Activated CD4-positive, alpha-beta T cell treated with anti-CD3 and anti-CD28 coated beads for 1 hour (primary cell): ENCODE measurements at places on chromosomes 4 and X.

- DNase-seq, result no peak
These were observed 229.6 kb upstream of the GPR101 start for GRCh38 chrX:137263374-137263773.

- no peak for DNase-seq
These were observed 9.9 kb downstream of the FGG start for GRCh38 chr4:154602404-154603020.

- no peak for DNase-seq
These were observed 53.6 kb downstream of the BLTP1 start for GRCh38 chr4:122205687-122206086.

GRCh38 chr4:7674706-7675105 is 240.0 kb upstream of the PSAPL1 start:
- no peak for DNase-seq

- no peak for DNase-seq
These were observed 544.7 kb upstream of the NDST4 start for GRCh38 chr4:115657991-115658650.

DNA sequence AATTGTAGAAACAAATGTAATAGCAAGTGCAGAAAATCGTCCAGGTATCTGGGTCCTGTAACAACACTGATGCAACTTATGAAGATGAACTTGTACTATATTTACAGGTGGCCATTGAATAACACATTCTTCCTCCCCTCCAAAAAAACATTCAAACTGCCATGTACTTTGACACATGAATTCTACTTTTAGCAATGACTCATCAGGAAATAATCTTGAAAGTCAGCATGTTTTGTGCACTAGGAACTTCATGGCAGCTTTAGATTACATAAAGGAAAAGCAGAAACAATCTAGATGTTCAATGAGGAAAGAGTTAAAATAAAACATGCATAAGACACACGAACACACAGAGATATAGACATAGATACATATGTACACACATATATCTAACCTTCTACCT is 2.5 kb downstream of the PABPC1L2A start:
- DNase-seq, result no peak

GRCh38 chrX:54357414-54358377 is at the start of gene WNK3:
Gene WNK3, minus strand, starts transcription at chrX:54358046.
- DNase-seq, result peak; percentile 27

- DNase-seq, result no peak
These were observed 107.2 kb downstream of the AKAP4 start for GRCh38 chrX:50093625-50094024.

GRCh38 chr4:164070625-164071024 is 576.1 kb downstream of the TMA16 start:
- DNase-seq, result no peak

- no peak for DNase-seq
These were observed 2104.2 kb downstream of the PCDH7 start for GRCh38 chr4:32824336-32824735.

DNA sequence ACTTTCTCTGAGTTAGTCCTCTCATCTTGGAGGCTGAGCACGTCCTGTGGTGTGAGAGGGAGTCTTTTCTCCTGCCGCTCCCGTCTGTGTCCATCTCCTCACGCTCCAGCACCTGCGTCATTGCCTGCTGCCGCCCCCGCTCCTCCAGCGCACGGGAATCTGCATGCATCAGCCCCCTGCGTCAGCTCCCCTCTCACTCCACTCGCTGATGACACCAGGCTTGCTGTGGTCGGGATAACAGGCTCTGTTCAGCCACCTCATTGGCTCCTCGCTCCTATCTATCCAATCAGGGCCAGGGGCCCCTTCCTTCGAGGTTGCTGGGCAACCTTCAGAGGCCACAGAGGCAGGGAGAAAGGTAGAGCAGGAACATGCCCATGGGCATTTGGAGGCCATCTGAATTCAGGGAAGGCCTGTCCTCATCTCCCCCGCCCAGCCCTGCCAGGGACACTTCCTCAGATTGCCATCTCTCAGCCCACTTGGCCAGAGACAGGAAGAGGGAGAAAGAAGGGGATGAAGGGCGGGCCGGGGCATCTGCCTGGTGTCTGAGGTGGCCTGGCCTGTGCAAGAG is 9.3 kb downstream of the ZNF185 start:
- no peak for DNase-seq

DNA sequence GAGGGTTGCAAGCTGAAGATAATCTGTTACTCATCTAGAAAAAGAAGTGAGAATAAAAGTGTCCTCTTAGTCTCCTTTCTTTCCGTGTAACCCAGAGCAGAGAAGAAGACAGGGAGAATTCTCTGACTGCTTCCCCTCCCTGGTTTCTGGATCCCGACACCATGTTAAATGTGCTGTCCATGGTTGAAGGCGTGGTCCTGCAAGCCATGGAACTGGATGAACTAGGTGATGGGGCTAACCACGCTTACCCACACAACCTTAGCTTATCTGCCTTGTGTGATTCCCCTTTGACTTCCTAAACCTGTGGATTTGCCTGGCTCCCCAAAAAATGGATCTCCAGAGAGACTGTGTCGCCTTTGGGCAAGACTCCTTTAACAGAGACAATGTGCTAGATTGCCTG is 907.6 kb downstream of the FSTL5 start:
- no peak for DNase-seq

DNA sequence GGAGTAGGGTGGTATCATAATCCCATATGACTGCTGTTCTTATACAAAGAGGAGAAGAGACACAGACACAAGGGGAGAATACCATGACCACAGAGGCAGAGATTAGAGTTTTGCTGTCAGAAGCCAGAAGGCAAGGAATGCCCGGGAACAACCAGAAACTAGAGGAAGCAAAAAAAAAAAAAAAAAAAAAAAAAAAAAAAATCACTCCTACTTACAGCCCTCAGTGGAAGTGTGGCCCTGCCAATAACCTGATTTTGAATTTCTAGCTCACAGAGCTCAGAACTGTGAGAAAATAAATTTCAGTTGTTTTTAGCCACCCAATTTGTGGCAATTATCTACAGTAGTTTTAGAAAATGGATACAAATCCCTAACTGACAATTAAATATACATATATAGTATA is 30.4 kb upstream of the UBE2NL start:
- no peak for DNase-seq

DNA sequence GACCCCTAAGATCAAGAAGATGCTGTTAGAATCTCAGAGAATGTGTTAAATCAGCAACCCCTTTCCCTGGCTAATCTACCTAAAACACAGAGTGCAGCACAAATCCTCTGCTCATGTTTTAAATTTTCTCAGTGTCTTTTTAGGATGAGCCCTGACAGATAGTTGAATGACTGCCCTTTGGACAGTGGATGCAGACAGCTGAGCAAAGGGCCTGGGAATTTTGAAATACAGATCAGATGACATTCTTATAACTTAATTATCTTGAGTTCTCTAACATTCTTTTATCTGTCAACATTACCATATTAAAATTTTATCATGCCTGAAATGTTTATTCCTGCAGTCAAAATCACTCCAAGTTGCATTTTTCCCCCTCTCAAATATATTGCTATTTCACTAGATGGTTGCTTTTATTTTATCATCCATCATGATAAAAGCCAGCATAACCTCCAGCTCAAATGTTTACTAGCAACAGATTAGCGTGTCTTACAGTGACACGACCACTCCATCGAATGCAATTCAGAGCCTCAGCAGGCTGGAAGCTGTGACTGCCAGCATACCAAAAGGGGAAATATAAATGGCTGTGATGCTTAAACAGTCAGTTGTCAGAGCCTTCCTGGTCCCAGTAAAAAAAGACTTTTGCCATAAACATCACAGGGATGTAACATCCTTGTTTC is 22.8 kb upstream of the ARHGAP24 start:
- DNase-seq, result no peak

GRCh38 chr4:95141361-95141760 is 383.6 kb downstream of the BMPR1B start:
- no peak for DNase-seq

DNA sequence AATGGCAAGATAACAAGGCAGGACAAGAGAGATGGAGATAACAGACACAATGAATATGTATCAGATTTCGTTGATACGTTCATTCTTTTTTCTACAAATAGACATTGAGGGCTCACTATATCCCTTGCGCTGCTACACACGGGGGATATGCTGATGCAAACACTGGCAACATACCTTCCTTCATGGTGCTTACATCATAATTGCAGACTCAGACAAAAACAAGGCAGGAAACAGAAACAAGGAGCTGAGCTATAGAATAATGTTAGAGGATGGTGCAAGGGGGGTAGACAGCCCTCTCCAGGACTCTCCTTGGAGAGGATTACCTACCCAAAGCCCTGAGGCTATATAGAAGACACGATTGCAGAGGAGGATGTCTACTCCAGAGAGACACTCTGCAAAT is 1069.5 kb downstream of the DMD start:
- no peak for DNase-seq

DNA sequence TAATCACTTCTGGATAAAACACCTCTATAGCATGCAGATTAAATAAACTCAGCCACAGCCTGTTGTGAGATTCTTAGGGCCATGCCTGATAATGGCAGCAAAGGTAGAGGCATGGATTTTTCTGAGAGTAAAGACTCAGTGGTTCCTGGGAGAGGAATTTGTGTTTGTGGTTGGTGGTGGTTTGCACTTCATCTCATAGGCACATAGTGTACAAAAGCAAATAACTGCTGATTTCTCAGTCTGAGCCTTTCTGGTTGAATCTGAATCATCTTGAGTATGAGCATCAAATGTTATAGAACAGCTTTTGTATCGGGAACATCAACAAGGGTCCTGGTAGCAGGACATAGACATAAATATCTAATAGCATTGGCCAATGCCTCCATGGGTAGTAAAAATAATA is 274.3 kb downstream of the FRMPD4 start:
- no peak for DNase-seq

- DNase-seq, result no peak
These were observed 43.2 kb downstream of the TMEM144 start for GRCh38 chr4:158253350-158253980.

DNA sequence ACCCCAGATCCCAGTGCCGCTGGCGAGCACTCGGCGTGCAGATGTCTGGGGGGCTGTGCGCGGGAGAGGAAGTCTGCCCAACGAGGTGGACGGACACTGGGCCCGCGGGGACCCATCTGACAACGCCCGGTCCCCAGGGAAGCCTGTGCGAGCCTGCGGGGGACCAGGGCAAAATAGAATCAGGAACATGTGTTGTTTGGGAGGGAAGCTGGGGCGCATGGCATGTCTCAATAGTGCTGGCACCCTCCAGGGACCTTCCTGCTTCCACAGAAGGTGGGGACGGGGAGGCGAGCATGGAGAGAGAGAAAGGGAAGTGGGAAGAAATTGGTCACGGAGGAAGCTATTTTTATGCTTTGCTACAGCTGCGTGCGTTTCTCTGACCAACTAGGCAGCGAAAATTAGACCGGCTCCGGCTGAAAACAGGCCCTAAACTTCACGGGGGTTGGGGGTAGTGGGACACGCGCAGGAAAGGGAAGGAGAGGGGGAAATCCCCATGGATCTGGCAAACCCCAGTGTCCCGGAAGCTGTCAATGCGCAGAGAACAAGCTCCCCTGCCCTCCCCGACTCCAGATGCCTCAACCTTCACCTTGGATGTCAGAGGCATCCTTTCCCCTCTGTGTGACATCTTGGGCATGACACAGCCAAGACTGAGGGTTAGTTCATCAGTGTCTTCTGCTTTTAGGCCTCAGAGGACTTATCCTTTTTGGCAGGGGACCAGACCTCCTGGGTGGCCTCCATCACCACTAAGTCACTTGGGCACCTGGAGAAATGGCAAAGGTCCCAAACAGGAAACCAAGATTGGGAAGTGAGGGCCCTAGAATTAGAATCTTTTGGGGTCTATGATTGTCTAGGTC is 169.8 kb upstream of the BCOR start:
- DNase-seq, result no peak

DNA sequence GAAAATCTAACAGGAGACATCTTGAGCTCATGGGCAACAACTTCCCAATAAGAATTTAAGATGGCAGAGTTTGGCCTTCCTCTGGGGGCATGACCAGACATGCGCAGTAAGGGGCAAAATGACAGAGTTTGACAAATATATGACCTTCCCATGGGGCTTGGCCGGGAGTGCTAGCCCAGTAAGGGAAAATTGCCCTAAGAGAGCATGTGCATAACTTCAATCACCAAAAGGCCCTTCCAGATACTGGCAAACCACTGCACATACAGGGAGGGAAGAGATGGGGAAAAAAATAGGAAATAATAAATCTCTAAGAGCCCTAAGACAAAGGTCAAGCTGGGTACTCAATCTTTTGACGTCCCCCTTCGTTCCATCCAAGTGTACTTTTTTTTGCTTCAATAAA is 13.4 kb downstream of the TIFA start:
- DNase-seq, result no peak

GRCh38 chr4:24705016-24705753 is 90.2 kb upstream of the SOD3 start:
- no peak for DNase-seq

- DNase-seq, result no peak
These were observed 1.7 kb downstream of the MAGEC3 start for GRCh38 chrX:141839856-141840255.

DNA sequence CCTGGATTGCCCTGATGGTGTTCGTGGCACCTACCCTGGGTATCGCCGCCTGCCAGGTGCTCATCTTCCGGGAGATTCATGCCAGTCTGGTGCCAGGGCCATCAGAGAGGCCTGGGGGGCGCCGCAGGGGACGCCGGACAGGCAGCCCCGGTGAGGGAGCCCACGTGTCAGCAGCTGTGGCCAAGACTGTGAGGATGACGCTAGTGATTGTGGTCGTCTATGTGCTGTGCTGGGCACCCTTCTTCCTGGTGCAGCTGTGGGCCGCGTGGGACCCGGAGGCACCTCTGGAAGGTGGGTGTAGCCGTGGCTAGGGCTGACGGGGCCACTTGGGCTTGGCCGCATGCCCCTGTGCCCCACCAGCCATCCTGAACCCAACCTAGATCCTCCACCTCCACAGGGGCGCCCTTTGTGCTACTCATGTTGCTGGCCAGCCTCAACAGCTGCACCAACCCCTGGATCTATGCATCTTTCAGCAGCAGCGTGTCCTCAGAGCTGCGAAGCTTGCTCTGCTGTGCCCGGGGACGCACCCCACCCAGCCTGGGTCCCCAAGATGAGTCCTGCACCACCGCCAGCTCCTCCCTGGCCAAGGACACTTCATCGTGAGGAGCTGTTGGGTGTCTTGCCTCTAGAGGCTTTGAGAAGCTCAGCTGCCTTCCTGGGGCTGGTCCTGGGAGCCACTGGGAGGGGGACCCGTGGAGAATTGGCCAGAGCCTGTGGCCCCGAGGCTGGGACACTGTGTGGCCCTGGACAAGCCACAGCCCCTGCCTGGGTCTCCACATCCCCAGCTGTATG is 1.8 kb downstream of the AVPR2 start:
- no peak for DNase-seq

- DNase-seq, result no peak
These were observed 628.0 kb downstream of the IL1RAPL1 start for GRCh38 chrX:29215251-29215650.

DNA sequence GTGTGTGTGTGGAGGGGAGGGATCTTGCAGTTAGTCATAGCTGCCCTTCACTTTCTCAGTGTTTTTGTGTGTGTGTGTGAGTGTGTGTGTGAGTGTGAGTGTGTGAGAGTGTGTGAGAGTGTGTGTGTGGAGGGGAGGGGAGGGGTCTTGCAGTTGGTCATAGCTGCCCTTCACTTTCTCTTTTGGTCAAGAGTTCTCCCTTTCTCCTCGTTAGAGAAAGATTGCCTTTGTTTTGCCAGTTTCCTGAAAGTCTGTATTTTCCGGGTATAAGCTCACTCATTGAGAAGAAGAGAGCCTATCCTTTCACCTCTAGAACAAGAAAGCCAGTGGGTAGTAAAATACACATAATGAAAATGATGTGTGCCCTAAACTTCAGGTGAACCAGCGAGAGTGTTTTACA is 75.2 kb upstream of the ENPP6 start:
- no peak for DNase-seq

GRCh38 chrX:2643880-2644279 is 47.2 kb upstream of the CD99 start:
- no peak for DNase-seq

- DNase-seq, result no peak
These were observed 32.3 kb downstream of the BBS12 start for GRCh38 chr4:122764821-122765215.
